Kidney capillary endothelial cell (primary cell): ENCODE measurements at places on chromosomes 3 and 15.

DNA sequence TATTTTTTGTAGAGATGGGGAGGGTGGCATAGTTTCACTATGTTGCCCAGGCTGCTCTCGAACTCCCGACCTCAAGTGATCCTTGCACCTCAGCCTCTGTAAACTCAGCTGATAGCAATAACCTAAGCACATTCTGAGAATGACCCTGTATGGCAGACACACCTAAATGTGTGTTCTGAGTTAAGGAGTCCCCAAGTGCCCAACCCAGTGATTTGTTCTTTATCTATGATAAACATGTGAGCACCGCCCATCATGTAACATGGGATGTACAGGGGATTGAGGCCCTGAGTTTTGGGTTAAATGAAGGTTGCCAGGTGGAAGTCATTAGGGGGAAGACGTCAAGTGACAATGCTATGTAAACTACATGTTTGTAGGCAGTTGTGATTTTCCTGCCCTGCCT, 5.7 kb downstream of the NCEH1 start:
- no peak for DNase-seq

- DNase-seq, result peak; percentile 40
Measured at GRCh38 chr3:119595639-119596334, 1.9 kb upstream of the PLA1A start.

DNA sequence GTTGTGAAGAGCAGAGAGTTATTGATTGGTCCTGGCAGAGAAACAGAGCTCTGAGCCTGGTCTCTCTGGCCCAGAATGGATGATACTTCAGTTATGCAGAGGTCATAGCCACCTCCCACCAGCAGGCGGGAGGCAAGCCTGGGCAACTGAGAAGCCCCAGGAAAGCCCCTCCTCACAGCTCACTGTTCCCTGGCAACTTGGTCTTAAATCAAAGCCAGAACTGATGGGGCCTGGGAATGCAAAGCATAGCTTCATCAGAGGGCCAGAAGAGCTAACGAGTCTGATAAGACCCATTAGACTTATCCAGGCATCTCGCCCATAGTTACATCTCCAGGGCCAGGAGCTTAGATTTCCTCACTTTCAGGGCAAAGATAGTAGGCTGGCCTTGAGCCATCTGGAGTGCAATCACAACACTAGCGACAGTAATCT, 5.5 kb upstream of the COLQ start:
- DNase-seq, result no peak

DNA sequence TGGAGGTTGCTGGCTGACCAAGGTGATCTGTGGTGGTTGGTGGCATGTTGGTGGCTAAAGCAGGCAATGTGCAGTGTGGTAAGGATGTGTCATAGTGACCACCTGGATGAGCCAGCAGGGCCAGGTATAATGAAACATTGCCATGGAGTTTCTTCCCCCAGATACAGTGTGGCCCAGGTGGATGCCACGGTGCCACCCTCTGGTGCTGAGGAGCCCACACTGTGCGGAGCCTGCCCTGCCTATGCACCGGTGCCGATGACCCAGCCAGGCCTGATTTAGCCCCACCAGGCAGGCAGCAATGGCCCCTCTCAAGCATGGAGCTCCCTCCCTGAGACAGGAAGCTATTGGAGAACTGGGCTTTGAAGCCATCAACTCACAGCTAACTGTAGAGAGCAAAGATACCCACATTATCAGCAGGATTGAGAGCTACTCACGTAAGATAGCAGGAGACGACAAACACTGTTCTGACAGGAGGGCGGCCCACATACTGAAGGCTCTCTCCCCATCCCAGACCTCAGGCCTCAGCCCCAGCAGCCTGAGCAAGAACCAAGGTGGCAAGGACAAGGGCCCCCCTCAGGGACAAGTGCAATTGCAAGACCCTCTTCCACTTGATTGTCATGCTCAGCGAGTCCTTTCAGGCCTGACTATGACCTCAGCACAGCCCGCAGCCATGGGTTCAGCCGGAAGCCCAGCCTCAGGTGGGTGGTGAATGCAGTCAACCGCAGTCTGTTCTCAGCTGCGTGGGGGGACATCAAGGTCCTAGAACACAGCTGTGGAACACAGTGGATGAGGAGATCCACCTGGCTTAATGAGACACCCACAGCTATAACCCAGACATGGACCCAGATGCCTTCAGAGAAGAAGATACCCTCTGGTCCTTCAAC, 82.8 kb upstream of the CDV3 start:
- no peak for DNase-seq

- no peak for DNase-seq
Measured at GRCh38 chr3:42498791-42499477, 3.5 kb upstream of the VIPR1 start.

DNA sequence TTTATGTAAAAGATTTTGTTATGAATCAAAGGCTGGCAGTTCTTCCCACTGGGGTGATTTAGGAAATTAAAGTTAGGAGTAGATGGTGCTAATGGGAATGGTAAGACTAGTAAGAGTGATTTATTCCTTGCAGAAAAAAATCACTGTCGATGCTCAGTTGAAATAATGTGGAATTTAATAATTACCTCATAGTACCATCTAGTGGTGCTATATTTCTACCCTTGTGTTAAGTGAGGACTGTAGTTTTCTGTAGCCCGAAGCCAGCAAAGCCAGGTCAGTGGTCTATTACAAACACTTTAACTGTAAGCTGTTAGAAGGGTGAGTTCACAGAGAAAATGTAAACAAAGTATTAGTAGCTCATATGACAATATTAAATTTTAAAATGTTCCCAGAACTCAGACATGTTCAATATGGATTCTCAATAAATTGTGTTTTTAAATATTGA, 39.5 kb upstream of the GOLGA8J start:
- no peak for DNase-seq

DNA sequence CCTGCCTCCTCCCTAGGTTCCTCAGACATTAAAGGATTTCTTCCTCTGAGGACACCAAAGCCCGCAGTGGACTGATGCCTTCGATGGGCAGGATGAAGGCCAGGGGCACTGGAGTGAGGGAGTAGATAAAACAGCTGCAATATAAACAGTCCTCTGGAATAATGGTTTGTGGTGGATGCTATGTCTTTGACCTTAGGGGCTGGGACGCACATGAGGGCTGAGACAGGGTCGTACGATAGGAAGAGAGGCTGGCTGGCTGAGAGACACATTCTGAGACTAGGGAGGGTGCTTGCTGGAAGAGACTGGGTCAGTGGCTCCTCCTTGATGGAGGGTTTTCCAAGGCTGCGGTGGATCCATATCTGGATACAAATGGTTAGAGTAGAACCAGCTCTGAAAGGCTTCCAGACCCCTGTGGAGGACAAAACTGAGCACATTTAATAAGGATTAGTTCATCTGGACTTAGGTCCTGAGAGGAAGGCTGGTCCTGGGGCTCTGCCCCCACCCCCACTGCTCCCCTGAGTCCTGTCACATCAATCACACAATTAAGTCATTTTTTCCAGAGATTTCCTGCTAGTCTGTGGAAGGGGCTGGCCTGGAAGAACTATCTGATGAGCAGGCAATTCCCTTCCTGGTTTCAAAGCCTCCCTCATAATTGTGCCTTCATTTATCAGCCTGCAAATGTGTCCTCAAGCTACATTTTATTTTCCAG, 15.8 kb downstream of the TBC1D21 start:
- no peak for DNase-seq

DNA sequence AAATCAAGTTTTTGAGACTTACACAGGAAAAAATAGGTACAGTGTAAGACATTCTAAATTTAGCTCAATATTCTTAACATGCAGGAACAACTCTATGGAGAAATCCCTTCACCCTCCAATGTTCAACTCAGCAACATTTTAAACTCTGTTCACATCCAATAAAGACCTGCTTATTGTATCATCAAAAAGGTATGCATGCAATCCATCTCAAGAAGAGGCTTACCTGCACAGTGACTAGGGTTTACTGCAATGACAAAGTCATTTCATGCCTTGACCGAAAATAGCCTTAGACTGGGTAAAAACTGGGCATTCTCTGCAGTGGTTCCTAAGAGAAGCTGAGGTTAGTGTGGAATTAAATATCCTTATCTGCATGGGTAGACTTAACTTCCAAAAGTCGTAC, 80.5 kb downstream of the MAGI1 start:
- no peak for DNase-seq

DNA sequence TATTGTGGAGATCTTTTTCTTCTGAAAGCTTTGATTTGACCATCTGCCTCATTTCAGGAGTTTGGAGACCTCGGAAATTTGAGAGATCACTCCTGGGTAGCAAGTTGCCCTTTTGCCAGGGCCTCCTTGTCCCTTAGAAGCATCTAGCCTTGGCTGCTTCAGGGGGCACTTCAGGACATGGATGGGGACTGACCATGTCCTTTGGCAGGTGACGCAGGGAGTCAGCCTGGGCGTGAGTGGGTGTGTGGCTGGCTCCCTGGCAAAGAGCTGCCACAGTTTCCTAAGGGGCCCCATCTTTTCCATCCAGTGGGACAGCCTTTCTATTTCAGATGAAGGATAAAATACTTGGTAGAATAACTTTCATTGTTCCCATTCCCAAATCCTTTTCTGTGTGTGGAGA, 27.6 kb downstream of the EEFSEC start:
- no peak for DNase-seq

DNA sequence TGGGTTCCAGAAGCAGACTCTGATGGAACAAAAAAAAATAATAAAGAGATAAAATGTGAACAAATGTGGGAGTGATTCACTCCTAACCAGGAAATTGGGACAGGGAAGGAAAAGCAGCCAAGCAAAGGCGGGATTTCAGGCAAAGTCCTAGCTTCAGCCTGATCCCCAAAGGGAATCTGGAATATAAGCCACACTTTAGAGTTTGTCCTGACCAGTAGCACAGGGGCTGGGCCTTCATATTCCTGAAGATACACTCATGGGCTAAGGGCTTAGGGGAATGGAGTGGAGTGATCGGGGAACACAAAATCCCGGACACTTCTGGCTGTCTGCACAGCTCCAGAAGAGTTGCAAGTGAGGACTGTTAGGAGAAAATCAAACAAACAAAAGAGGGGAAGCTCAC, 135.0 kb upstream of the COL8A1 start:
- no peak for DNase-seq

- DNase-seq, result peak; percentile 99
Measured at GRCh38 chr3:141331377-141332318, 36.7 kb upstream of the ZBTB38 start.

GRCh38 chr3:135528413-135529015, 437.0 kb upstream of the PPP2R3A start:
- DNase-seq, result no peak

DNA sequence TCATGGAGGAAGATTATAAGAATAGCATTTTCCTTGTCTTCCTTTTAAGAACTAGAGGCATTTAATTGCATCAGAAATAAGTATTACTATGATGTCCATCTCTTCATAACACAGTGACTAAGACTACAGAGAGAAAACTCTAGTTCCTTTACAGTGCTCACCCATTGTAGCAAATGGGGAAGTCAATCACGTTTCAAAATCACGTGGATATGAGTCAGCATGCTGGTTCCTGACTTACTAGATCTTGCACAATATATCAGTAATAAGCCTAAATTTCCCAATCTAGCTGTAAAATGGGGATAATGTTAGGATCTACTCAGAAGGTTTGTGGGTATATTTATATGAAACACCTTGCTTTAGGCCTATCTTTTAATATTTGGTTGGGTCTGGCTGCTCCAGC, 254.8 kb upstream of the EOMES start:
- DNase-seq, result no peak

DNA sequence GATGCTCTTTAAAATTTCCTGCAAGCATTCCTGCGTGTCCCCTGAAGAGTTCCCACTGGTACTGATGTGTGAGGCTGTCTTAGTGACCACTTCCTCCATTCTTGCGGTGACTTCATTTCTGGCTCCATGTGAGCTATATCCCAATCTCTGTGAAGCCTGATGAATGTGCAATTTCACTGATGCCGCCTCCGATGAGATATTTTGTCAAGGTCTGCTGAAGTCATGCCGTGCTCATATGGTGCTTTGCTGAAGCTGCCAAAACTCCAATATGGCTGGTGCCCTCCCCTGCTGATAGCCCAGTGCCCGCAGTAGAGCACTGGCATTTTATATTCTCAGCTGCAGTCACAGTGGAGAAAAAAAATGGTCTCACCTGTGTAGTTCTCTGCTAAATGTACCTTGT, 271.5 kb downstream of the EFHB start:
- DNase-seq, result no peak

DNA sequence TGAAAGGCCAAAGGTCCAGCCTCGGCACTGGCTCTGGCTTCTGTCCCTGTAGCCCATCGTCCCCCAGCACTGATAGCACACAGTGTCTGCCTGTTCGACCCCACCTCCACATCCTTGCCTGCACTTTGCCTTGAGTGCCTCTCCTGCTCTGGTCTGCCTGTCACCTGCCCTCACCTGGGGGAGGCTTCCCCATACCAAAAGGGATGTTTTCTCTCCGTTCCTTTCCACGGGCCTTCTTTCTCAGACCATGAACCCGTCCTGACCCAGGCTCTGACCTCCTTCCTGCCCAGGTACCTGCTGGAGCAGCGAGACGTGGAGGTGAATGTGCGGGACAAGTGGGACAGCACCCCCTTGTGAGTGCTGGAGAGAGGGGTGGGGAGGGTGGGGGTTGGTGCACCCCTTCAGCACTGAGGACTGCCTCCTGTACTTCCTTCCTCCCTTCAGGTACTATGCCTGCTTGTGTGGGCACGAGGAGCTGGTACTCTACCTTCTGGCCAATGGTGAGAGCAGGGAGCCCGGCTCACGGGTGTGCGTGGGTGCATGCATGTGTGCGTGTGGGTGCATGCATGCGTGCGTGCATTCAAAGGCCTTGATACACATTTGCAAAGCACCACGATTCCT, 1.5 kb downstream of the ABTB1 start:
- DNase-seq, result no peak

- no peak for DNase-seq
Measured at GRCh38 chr15:63599401-63600000, 2.3 kb downstream of the FBXL22 start.

DNA sequence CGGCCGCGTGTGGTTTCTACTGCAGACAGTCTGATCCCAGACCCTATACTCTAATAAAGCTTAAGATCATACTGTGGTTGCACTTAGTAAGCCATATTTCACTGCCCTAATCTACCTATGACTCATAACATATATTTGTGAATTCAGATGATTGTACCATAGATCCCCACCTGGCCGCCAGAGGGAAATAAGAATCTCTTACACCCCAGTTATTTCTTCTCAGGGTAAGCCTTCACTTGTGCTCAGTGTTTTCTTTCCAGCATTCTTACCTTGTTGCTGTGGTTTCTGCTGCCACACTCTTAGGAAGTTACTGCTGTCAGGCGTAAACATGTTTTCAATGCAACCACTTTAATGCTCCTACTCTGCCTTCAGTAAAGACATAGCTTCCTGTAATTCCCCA, 105.9 kb downstream of the B3GALNT1 start:
- DNase-seq, result no peak

DNA sequence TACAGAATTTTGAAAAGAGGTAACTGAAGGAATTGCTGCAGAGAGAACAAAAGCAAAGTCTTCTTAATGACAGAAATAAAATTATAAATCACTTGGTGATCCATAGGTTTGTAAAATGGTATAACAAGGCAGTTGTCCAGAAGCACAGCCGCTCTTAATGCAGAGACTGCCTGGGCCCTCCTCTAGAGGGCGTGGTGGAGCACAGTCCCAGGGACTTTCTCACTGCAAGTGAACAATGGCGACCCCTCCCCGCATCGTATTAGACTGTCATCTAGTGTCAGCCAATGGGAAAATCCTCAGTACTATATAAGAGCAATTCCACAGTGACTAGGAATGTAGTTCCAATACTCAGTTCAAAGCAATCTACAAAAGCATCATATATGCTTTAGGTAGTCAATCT, 26.4 kb upstream of the ZBED2 start:
- no peak for DNase-seq
